Osteoblast (primary cell): ENCODE measurements at places on chromosomes 5 and 9. TPM values are rescaled to one million over a fixed set of nuclear protein-coding genes. Genes with fewer than 3 reads are reported as not detected.

The GPR151 gene
- total RNA-seq = not detected in 2 replicates

DNA sequence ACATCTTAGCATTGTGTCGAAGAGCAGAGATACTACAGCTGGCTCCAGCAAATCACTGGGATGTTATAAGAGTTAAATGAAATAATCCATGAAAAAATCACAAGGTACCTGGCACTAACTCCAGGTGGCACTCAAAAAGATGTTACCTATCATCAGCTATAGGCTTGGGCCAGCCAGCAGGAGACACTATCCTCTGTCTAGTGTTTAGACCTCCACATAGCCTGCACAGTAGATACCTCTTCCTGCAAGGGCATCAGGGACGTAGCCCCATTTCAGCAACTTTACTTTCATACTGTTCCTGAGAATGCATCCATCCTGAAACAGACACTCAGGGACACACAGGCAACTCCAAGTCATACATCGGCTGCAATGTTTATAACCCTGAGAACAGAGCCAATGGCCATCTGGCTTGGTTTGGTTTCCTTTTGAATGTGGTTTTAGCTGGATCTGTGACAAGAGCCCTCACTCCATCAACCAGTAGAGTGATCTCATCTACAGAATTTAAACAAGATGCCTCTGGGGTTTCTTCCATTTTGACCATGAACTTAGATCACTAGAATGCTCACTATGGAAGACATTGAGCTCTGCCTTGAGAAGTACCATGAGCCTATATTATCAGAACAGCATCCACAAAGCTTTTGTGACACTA lies 69.9 kb downstream of the TLE1 start:
- no peaks in the 10 kb centered on the region for H3K36me3 ChIP-seq
- peak; percentile 93 for DNase-seq
- H3K27me3 ChIP-seq = no peaks in the 10 kb centered on the region
- no peak overlapping the region for H3K27ac ChIP-seq
- H3K4me1 ChIP-seq = peaks cover 7% of the 10 kb centered on the region

DNA sequence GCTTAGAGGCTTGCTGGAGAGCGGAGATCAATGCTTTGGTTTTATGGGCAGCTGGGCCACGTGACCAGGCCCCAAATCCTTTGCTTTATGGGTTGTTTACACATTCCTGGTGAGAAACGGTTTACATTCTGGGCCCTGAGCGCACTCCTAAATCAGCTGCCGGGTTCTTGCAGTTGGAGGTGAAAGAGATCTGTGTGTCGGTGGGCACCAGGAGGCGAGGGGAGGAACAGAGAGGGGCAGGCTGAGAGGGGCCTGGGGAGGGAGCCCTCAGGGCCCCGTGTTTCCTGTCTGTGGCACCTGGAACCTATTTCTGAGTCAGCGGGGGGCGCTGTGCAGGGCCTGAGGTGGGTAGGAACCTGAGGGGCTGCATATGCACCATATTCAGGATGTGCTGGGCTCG lies 63.5 kb upstream of the HAND1 start:
- H3K36me3 ChIP-seq = no peaks in the 10 kb centered on the region
- H3K27me3 ChIP-seq = peaks cover 42% of the 10 kb centered on the region
- no peak for DNase-seq
- no peak overlapping the region for H3K4me3 ChIP-seq
- H3K27ac ChIP-seq = no peak overlapping the region

The GPX3 gene
- 8.8 and 9.8 TPM in 2 replicates for total RNA-seq

GRCh38 chr5:135383803-135384495 lies 15.1 kb downstream of the MACROH2A1 start:
- H3K4me1 ChIP-seq = peaks cover 57% of the 10 kb centered on the region
- H3K27me3 ChIP-seq = no peaks in the 10 kb centered on the region
- H3K27ac ChIP-seq = peak overlapping the region; percentile 17
- peaks cover 73% of the 10 kb centered on the region for H3K36me3 ChIP-seq
- no peak for DNase-seq

The EQTN gene
- not detected in 2 replicates for total RNA-seq

DNA sequence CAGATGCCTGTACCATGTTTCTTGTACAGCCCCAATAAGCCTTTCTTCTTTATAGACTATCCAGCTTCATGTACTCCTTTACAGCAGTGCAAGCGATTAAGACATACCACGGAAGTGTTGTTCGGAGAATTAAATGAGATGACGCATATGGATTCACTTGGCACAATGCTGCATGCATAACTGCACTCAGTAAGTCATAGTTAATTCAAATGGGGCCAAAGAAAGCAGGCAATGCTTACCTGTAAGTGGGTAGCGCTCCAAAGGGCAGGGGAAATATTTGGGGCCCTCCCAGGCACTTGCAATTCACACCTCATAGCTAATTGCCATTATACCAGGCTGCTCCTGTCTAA lies 7.7 kb upstream of the ADRA1B start:
- H3K27me3 ChIP-seq = no peaks in the 10 kb centered on the region
- H3K4me1 ChIP-seq = peaks cover 31% of the 10 kb centered on the region
- H3K36me3 ChIP-seq = no peaks in the 10 kb centered on the region
- H3K27ac ChIP-seq = no peak overlapping the region
- no peak for DNase-seq

DNA sequence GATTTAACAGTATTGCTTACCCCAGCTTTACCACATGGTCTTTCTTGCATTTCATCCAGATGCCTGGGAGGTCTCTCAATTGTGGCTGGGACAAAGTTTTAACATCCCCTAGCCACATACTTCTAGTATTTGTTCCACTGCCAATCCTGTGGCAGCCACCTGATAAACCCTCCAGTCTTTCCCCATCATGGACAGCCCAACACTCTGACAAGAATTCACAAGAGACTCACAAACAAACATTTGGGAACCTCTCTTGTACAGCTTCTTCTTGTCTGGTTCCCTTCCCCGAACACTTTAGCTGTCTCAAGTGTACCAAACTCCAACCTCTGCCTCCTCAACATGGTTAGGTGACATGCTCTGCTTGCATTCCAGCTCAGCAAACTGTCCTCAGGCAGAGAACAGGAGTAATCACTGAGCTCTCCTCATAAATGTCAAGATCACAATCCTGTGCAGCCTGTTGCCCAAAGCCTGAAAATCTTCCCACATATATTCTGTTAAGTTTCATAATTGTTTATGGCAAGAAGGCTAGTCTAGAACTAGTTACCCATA lies 59.7 kb downstream of the STRBP start:
- H3K27me3 ChIP-seq = no peaks in the 10 kb centered on the region
- H3K4me1 ChIP-seq = no peaks in the 10 kb centered on the region
- H3K27ac ChIP-seq = no peak overlapping the region
- H3K4me3 ChIP-seq = no peak overlapping the region
- no peak for DNase-seq
- H3K36me3 ChIP-seq = no peaks in the 10 kb centered on the region

The CCNI2 gene
- not detected in 2 replicates for total RNA-seq

DNA sequence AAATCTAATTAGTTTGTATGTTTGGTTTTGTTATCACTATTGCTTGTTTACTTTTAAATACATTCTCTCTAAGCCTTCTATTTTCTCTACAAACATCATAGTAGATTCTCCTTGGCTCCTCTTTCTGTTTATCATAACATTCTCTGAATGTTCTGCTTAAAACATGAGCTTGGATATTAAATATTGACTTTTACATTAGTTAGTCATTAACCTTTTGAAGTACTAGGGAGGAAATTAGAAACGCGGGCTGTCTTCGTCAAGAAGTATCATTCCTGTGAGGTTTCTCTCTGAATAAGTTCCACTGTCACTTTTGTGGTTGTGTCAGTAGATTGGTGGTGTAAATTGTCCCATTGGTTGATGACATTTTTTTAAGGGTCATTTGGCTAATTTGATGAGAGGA lies 821.5 kb downstream of the EFNA5 start:
- H3K4me3 ChIP-seq = no peak overlapping the region
- no peaks in the 10 kb centered on the region for H3K4me1 ChIP-seq
- no peaks in the 10 kb centered on the region for H3K27me3 ChIP-seq
- H3K27ac ChIP-seq = no peak overlapping the region
- no peak for DNase-seq

The HRCT1 gene
- 1.8 and 5.1 TPM in 2 replicates for total RNA-seq

The MEGF10 gene
- total RNA-seq = 1.4 and 3.2 TPM in 2 replicates

The ORM2 gene
- not detected in 2 replicates for total RNA-seq

- H3K27ac ChIP-seq = no peak overlapping the region
- H3K4me3 ChIP-seq = no peak overlapping the region
- no peaks in the 10 kb centered on the region for H3K36me3 ChIP-seq
- no peaks in the 10 kb centered on the region for H3K27me3 ChIP-seq
- H3K4me1 ChIP-seq = no peaks in the 10 kb centered on the region
These were observed 2.4 kb upstream of the OR1K1 start for GRCh38 chr9:122797316-122798063.

DNA sequence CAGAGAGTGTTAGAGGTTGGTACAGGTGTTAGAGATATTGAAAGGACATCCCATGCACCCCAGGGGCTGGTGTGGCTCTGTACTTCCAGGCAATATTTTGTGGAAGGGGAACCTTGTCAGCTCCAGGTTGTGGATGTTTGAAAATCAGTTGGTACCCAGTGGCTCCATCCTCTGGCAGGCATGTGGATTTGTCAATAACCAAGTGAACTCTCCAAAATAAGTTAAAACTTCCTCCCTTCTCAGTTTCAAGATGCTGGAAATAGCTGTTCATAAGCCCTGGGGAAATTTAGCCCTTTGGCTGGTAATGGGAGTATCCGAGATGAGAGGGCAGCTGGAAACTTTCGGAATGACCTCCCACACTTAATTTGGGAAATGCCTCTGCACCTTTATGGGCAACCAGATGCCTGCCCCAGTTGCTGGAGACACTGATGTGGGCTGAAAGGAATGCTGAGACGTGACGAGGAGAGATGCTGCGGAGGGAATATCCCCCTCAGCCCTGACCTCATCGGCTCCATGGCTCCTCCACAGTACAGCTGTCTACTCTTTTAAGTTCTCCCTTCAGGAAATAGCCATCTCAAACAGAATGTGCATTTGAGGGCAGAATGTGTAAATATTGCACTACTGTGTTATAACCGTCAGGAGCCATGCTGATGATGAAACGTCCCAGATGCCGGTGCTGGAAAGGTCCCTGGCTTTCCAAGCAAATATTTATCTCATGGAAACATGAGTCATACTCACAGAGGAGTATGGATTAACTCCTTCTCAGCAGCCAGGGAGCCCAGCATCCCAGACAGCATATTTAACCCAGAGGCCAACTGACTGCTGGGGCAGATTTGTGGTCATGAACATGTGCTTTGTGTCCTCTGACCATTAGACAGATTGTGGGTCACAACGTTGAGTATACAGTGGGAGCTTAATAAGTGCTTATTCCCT lies 29.5 kb downstream of the TGFBI start:
- DNase-seq = peak; percentile 93
- peaks cover 87% of the 10 kb centered on the region for H3K36me3 ChIP-seq
- H3K4me3 ChIP-seq = no peak overlapping the region

DNA sequence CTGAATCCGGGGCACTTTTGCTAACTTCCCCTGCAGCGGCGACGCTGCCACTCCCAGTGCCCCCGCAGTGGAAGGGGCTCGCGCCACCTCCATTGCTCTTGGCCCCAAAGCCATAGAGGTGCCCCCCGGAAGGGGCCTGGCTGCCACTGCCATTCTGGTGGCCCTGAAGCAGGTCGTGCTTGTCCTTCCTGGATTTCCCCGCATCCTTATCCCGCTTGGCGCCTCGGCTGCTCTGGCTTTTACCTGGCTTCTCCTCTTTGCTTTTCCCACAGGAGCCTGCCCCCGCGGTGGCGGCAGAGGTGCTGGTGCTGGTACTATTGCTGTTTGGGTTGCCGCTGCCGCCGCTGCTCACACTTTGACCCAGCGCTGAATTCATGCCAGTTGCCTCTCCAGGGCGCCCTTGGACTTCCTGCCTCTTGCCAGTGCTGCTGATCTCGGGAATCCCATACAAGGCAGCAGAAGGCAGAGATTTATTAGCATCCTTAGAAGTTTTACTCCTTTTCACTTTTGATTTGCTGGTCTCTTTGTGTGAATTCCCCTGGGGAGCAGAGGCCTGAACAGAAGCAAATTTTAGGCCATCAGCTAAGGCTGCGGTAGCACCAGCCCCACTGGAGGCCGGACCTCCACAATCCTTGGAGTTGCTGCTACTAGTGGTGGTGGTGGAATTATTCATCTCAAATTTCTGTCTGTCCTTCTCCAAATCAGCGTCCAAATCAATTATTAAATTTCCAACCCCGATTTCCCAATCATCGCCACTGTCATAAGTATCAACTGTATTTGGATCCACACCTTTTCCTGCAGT lies 2.1 kb downstream of the ZNF608 start:
- H3K36me3 ChIP-seq = no peaks in the 10 kb centered on the region
- peaks cover 52% of the 10 kb centered on the region for H3K4me1 ChIP-seq
- H3K4me3 ChIP-seq = peak overlapping the region; percentile 74
- no peak for DNase-seq
- no peak overlapping the region for H3K27ac ChIP-seq
- H3K27me3 ChIP-seq = peaks cover 14% of the 10 kb centered on the region

The C9orf50 gene
- under 0.01 and 0.36 TPM in 2 replicates for total RNA-seq

GRCh38 chr9:113962396-113962795 lies 86.3 kb downstream of the ZNF618 start:
- no peaks in the 10 kb centered on the region for H3K27me3 ChIP-seq
- DNase-seq = no peak
- H3K4me3 ChIP-seq = no peak overlapping the region
- peaks cover 15% of the 10 kb centered on the region for H3K4me1 ChIP-seq

The SHOC1 gene
- under 0.01 TPM in 2 replicates for total RNA-seq

GRCh38 chr5:73199671-73200070 lies 26.7 kb downstream of the TMEM174 start:
- H3K36me3 ChIP-seq = no peaks in the 10 kb centered on the region
- H3K27ac ChIP-seq = no peak overlapping the region
- DNase-seq = no peak

GRCh38 chr5:138953387-138954256 lies 78.5 kb upstream of the LRRTM2 start:
- H3K36me3 ChIP-seq = peaks cover 5% of the 10 kb centered on the region
- peaks cover 11% of the 10 kb centered on the region for H3K4me1 ChIP-seq
- peak overlapping the region; percentile 8 for H3K4me3 ChIP-seq
- H3K27me3 ChIP-seq = no peaks in the 10 kb centered on the region

- DNase-seq = no peak
- H3K36me3 ChIP-seq = no peaks in the 10 kb centered on the region
- H3K4me3 ChIP-seq = no peak overlapping the region
- no peak overlapping the region for H3K27ac ChIP-seq
These were observed 86.7 kb upstream of the SLC30A5 start for GRCh38 chr5:69007163-69007562.

The CD74 gene
- total RNA-seq = 21.4 and 83.4 TPM in 2 replicates

DNA sequence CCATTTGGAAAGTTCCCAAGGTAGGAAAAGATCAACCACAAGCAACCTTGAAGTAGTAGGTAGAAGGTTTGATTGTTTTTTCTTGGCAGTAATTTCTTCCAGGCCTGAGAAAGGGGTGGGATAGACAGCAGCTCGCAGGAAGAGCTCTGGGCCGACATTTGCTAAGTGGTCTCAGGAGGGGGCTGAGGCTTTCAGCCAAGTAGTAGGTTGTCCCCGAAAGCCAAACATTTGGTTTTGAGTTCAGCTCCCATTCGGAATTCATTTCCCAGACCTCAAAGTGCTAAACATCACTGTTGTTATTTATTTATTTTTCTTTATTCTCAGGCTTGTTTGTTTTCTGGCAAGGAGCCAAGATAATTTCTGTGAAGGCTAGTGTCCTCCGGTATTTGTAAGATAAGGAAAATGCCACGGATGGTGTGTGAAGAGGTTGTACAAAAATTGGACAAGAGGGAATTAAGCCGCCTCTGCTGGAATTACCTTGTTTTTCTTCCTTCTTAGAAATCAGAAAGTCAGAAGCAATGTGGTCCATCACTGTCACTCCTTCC lies 112.1 kb downstream of the KIF4B start:
- no peaks in the 10 kb centered on the region for H3K36me3 ChIP-seq
- no peaks in the 10 kb centered on the region for H3K27me3 ChIP-seq
- no peaks in the 10 kb centered on the region for H3K4me1 ChIP-seq
- no peak for DNase-seq
- no peak overlapping the region for H3K4me3 ChIP-seq

GRCh38 chr9:122158202-122158601 lies 1.4 kb downstream of the NDUFA8 start:
- H3K4me1 ChIP-seq = peaks cover 10% of the 10 kb centered on the region
- no peaks in the 10 kb centered on the region for H3K36me3 ChIP-seq
- DNase-seq = peak; percentile 79
- no peak overlapping the region for H3K27ac ChIP-seq
- peaks cover 8% of the 10 kb centered on the region for H3K27me3 ChIP-seq
- H3K4me3 ChIP-seq = no peak overlapping the region
